Common myeloid progenitor, CD34-positive (primary cell): ENCODE measurements at places on chromosomes 3 and 15.

GRCh38 chr3:68256635-68257223, 602.3 kb upstream of the SUCLG2 start:
- H3K4me3 ChIP-seq = no peak overlapping the region
- no peaks in the 10 kb centered on the region for H3K27me3 ChIP-seq
- no peaks in the 10 kb centered on the region for H3K36me3 ChIP-seq
- H3K27ac ChIP-seq = no peak overlapping the region
- DNase-seq = no peak

DNA sequence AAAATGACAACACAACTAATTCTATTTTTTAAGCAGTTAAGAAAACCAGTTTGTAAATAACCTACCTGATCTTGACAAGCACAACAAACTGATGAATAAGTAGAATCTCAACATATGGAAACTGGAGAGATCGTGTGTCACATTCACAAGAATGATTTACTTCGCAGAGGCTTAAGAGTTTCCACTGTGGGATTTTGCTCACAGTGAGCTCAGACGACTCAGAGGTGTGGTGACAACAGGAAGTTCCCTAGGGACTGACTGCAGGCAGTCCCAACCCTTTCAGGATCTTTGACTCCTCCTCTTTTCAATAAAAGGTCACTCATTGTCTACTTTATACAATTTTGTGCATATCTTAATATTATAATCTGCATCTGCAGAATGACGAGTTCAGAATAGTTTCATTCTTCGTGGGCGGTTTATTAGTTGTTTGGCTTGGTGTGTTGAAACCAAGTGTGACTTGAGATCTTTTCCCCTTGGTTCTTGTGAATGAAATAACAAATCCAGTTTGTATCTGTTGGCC, at the start of gene LIPH:
TSS of gene LIPH (minus strand) at position 231 of the 520 bp plus-strand sequence. CDS start at position 114, 117 bp downstream.
- DNase-seq = no peak
- no peaks in the 10 kb centered on the region for H3K27me3 ChIP-seq
- no peak within 1 kb of the TSS for H3K4me3 ChIP-seq
- no peaks in the 10 kb centered on the region for H3K4me1 ChIP-seq
- H3K36me3 ChIP-seq = no peaks in the 10 kb centered on the region
- H3K27ac ChIP-seq = no peak within 1 kb of the TSS

DNA sequence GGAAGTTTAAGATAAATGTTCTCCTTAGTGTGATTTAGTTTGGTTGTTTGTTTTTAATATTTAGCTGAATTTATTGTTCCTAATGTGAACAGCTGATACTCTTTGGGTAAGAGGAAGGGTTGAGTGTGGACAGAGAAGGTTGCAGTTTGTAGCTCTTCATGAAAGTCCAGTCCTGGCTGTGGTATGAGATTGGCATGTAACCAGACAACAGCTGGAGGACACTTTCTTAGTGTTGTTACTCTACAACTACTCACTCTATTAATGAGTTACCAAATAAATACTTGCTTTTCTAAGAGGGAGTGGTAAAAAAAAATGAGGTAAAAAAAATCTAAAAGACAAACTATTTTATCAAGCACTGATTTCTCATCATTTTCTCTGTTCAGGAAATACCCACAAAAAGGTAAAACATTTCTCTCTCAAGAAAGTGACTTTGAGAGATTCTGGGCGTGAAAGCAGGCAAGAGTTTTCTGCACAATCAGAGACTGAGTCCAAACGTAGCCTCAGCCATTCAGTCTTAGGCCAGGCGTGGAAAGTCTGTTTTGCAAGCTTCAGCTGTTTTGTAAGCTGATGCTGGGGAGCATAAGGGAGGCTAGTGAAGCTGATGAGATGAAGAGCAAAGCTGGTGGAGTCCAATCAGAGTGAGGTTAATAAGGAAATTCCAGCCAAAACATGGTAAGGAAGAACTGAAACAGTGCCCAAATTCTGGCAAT, 138.5 kb upstream of the ARPP21 start:
- no peak overlapping the region for H3K27ac ChIP-seq
- no peak overlapping the region for H3K4me3 ChIP-seq
- H3K4me1 ChIP-seq = no peaks in the 10 kb centered on the region
- H3K36me3 ChIP-seq = no peaks in the 10 kb centered on the region
- DNase-seq = no peak

DNA sequence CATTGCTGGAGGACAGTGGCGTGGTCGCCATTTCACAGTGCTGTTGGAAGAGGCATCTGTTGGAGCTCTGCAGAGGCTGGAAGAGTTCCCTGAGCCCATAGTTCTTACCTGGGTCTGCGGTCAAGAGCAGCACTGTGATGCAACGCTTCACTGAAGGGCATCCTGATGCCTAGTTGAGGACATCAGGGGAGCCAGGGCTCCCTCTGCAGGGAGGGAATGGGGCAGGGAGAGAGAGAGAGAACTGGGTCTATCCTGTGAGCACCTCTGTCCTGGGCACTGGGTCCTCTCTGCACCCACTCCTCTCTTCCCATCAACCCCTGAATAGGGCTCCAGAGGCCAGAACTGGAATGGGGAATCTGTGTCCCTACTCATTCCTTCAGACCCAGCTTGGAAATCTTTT, 23.9 kb upstream of the MOBP start:
- H3K4me1 ChIP-seq = no peaks in the 10 kb centered on the region
- DNase-seq = no peak
- no peaks in the 10 kb centered on the region for H3K27me3 ChIP-seq
- H3K4me3 ChIP-seq = no peak overlapping the region

- no peak overlapping the region for H3K4me3 ChIP-seq
- no peaks in the 10 kb centered on the region for H3K4me1 ChIP-seq
- H3K27me3 ChIP-seq = no peaks in the 10 kb centered on the region
- DNase-seq = no peak
- peaks cover 6% of the 10 kb centered on the region for H3K36me3 ChIP-seq
Observed at GRCh38 chr3:121482660-121483059, 63.1 kb downstream of the POLQ start.
